ENCODE measurements at places on chromosomes 16 and 17.

DNA sequence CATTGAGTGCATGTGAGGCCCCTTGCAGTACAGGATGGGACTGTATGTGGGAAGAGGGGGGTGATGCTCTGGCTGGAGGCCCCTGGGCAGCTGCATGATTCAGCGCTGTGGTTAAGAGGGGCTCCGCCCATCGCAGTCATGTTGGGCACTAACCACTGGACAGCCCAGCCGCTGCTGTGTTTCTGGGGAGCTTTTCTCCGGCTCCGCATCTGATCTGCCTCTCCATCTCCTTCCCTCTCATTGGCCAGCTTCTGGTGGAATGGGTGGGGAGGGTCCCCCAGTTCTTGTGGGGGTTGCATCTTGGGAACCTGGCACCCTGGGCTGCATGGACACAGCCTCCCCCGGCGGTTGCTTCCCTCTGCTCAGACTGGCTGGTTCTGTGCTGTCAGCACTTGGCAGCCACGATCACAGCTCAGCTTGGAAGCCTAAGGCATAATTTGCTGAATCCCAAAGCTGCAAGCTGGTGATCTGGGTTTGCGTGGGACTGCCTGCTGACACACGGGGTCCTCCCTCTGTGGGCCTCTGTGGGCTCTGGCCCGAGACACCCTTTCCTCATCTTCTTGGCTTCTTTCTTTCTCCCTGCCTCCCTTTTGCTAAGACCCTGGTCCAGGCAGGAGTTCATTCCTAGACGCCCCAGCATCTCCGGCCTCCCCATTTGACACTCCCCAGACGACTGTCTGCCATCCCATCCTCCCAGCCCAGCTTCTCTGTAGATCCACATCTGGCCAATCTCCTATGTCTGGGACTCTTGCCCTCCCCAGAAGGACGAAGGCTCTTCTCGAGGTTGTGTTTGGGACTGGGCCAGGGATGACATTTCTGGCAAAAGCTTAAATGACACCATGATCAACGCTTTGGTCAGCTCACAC lies 168.3 kb downstream of the SEC14L1 start:
- no peak for DNase-seq

- no peak for DNase-seq
Measured at GRCh38 chr17:44832805-44833204, 2.7 kb upstream of the GJC1 start.

- DNase-seq = no peak
Measured at GRCh38 chr17:51653878-51654277, 393.5 kb downstream of the UTP18 start.

- DNase-seq = no peak
Measured at GRCh38 chr17:394718-395095, 42.1 kb upstream of the RPH3AL start.

DNA sequence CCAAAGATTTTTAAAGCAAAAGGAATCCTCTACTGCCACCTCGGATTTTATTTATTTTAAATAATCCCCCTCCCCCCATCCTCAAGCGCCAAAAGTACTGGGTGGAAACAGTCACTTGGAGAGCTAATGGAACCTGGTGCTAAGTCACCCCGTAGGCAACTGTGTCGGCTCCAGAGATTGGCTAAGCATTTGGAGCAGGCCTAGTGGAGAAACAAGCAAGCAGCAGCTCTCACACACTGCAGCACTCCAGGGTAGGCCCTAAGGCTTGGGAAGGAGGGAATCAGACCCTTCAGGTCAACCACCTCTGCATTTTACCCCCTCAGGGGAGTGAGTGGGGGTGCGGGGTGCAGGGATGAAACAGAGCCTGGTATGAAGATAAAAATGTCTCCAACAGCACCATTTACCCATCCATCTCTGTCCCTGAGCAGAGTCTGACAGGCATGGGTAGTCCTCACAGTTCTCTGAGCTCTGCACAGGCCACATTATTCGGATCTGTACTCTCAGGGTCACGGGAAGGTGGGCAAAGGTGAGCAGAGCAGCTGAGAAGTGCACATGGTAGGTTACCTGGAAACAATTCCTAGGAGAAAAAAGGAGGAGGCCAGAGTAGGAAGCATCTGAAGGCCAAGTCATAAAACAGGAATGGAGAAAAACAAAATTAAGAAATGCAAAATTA lies 27.2 kb upstream of the STAC2 start:
- no peak for DNase-seq

GRCh38 chr17:8455665-8456209 lies 20.1 kb downstream of the NDEL1 start:
- DNase-seq = no peak

DNA sequence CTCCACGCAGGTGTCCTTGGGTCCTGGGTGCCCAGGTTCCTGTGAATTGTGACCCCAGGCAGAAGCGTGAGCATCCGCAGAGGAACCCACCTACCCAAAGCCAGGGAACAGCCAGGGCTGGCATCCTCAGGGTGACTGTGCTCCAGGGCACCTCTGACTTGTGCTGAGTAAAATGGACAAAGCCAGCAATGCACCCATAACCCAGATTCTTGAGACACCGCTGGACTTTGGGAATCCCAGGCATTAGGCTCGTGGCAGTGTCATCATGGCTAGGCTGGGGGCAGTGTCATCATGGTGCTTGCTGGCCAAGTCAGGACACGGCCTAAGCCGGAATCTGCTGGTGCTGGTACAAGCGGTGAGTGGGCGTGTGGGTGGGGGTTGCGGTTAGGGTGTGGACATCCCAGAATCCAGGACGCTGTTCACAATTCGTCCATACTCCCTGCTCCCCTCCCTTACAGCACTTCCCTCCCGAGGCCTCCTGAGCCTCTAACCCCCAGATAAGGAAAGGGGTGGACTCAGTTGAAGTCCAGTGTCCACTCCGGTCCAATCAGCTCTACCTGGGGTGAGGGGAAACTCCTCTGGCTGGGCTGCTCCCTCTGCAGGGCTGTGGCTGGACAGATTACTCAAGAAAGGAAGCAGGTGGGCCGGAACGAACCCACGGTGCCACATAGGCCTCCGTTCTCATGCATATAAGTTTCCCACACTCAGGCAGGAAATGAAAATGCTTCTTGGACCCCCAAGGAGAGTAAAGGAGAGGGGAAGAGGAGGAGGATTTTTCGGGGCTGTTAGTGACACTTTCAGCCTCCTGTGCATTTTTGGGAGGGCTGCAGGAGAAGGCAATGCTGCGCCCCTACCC lies 138.9 kb downstream of the SEC14L1 start:
- DNase-seq = no peak
